AG04449 (cell line): ENCODE measurements at places on chromosomes 6 and 20.

GRCh38 chr6:13488896-13489237 lies 1.5 kb upstream of the GFOD1 start:
- no peak for DNase-seq

DNA sequence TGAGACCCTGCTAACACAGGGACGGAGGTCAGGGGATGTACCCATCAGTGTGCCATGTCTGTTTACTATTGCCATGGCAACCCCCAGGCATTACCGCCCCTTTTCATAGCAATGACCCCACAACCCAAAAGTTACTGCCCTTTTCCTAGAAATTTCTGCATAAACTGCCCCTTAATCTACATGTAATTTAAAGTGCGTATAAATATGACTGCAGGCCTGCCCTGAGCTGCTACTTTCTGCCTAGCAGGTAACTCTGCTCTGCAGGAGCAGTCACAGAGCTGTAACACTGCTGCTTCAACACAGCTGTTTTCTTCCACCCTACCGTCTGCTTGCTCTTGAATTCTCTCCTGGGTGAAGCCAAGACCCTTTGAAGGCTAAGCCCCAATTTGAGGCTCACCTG lies 57.1 kb upstream of the RPS6KA2 start:
- no peak for DNase-seq

DNA sequence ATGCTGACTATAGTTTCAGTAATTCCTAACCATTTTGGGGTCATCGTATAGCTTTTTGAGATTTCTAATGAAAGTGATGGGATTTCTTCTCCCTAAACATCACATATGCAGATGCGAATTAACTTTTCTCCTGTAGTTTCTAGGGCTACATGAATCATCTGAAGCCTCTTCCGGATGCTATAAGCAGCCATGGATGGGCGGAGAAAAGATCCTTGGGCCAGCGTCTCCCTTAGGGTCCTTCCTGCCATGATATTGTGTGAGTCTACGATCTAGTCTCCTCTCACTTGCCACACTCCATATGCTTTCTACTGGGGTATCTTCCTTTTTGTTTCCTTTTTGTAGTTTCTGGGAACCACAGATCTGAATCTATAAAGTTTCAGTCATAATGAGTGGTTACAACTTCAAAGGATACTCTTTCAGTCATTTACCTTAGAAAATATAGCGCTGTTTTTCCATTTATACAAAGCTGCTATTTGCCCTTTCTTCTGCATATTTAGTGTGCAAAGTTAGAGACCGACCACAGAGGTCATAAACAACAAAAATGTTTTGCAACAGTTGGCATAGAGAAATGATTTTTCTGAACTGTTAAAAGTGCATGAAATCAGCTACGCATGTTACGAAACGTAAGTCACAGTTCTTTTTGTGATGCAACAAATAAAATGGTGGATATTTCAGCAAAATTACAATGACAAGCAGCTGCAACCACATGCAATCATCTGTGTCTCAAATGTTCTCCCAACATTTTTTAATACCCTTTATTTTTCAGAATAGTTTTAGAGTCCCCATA lies 396.2 kb upstream of the SLC35B3 start:
- DNase-seq: no peak

- no peak for DNase-seq
Observed at GRCh38 chr6:17268114-17268513, 13.0 kb upstream of the RBM24 start.

- no peak for DNase-seq
Observed at GRCh38 chr6:165745492-165745891, 82.5 kb upstream of the PDE10A start.

GRCh38 chr6:74756923-74757322 lies 448.9 kb downstream of the COL12A1 start:
- no peak for DNase-seq

GRCh38 chr6:103027271-103027931 lies 1633.9 kb downstream of the GRIK2 start:
- DNase-seq: no peak

- DNase-seq: no peak
Observed at GRCh38 chr6:10163203-10163962, 251.5 kb downstream of the TFAP2A start.

DNA sequence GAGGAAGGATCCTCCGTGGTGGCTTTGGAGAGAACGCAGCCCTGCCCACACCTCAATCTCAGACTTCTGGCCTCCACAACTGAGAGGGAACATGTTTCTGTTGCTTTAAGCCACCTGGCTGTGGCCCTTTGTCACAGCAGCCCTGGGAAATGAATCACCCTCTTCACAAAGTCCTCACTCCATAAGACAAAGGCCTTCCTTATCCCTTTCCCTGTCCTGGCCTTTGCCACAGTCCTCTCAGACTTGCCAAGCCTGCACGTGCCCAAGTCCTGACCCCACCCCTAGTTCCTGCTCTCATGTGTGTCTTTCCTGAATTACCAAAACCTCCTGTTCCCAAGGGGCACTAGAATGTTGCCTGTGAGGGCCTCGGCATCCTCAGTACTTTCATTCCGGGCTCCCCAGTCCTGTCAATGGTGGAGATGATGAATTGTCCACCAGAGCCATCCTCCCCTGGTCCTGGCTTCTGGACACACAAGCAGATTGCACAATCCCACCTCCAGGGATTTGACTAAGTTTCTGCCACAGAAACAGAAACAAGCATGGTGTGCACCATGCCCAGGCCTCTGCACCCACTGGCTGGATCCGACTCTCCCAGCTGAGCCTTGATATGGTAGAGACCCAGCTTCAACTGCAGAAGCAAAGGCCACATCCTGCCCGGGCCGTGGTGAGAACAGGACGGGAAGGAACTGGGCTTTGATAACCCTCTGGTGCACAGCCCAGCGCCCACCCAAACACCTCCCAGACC lies 232.6 kb upstream of the PDE10A start:
- no peak for DNase-seq

DNA sequence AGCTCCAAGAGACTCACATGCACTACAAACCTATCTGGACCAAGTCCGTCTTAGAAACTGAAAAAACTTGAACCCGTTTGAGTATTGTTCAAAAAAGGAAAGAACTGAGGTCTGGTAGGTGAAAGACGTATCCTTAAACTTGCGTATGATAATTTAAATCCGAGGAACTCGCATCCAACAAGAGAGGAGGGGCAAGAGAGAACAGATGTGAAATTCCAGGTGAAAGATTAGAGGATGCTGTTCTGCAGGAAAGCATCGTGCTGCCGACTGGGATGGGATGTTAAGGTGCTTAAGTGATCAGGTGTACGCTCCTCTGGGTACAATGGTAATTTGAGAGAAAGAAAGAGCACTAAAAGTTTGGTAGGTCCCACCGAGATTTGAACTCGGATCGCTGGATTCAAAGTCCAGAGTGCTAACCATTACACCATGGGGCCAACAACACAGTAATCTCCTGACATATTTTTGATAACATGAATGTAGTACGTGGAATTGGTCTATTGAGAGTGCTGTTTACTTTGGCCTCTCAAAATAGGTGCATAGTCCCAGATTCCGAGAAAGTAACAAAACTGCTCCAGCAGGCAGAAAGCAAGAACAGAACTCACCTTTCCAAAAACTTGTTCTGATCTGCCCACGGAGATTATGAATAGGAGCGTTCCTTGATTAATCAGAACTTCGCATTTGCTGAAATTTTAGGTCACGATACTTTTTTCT lies 53.5 kb upstream of the BTN3A2 start:
- DNase-seq: no peak

GRCh38 chr6:153092082-153093013 lies 38.7 kb downstream of the RGS17 start:
- DNase-seq: peak; percentile 62

DNA sequence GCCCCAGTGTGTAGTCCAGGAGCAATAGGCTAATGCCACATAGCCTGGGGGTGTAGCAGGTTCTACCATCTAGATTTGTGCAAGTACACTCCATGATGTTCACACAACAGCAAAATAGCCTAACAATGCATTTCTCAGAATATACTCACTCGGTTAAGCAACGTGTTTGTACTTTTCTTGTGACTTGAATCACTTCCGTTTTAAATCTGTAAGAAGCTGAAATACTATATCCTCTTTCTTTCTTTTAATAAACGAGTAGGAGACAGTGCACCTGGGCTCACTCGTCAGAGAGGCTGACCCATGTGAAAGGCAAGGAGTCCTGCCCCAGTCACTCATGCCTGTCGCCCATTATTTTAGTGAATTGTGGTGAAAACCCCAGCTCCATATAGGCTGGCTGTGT lies 201.6 kb downstream of the FOXA2 start:
- no peak for DNase-seq

GRCh38 chr6:33431880-33432541 lies 12.1 kb downstream of the SYNGAP1 start:
- no peak for DNase-seq

- no peak for DNase-seq
Observed at GRCh38 chr6:12010635-12011275, 1.4 kb upstream of the HIVEP1 start.

GRCh38 chr6:144215402-144215931 lies 65.2 kb downstream of the STX11 start:
- DNase-seq: no peak

- no peak for DNase-seq
Observed at GRCh38 chr6:33812669-33813068, 8.9 kb upstream of the MLN start.
